Esophagus muscularis mucosa (tissue), 4 donors: ENCODE measurements at places on chromosomes 12 and 14. TPM values are rescaled to one million over a fixed set of nuclear protein-coding genes. Genes with fewer than 3 reads are reported as not detected.

GRCh38 chr12:542395-543113 is 82.8 kb downstream of the B4GALNT3 start:
- H3K27ac ChIP-seq: no peak overlapping the region
- H3K27me3 ChIP-seq: no peaks in the 10 kb centered on the region
- H3K4me3 ChIP-seq: no peak overlapping the region
- peaks cover 15% of the 10 kb centered on the region for H3K4me1 ChIP-seq
- H3K36me3 ChIP-seq: no peaks in the 10 kb centered on the region

The WASHC4 gene
- total RNA-seq: 37.1 TPM

DNA sequence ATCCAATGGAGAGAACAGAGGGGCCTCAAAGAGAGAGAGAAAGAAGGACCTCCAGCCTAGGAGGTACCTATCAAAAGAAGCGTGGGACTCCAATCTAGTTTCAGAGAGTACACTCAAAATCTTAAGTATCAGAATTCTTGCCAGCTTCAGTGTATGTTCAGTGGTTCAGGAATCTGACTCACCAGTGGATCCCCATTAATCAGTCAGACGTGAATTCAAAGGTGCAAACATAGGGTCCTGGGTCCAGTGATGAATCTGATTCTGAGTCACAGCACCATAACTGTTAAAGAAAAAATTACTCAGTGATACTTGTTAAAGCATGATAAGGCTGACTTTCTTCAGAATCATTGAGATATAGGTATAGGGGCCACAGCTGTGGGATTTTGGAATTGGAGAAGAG is 33.2 kb downstream of the ETNK1 start:
- no peak overlapping the region for H3K27ac ChIP-seq
- H3K4me1 ChIP-seq: peaks cover 4% of the 10 kb centered on the region
- DNase-seq: no peak
- H3K27me3 ChIP-seq: no peaks in the 10 kb centered on the region

DNA sequence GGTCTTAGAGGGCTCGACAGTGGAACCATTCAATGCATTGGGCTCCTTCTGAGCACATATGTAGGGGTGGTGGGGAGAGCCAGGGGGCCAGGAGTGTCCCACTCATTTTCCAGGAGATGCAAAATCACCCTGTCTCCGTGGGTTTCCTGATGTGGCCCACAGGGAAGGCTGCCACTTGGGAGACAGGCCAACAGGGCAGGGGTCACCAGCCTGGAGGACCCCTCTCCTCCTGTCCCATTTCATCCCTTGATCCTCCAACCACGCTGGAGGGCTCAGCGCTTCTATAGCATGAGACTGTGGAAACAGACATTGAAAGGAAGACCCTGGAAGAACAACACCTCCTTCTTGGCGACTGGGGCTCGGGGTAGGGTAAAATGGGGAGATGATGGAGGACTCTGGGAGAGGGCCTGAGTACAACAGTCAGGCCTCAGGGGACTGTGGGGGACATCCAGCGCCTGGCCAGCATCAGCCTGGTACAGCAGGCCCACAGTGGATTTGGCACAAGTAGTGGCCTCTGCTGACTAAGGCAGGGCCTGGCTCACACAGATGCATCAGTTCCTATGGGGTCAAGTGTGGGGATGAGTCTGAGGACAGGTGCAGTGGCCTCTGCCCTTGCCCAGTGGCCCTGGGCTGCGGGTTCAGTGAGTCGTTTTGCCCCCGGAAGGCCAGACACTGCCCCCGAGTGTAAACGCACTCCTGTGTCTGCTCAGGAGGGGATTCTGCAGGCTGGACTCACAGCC is 68.0 kb downstream of the PRIMA1 start:
- H3K36me3 ChIP-seq: peaks cover 33% of the 10 kb centered on the region
- H3K4me3 ChIP-seq: no peak overlapping the region
- H3K27me3 ChIP-seq: no peaks in the 10 kb centered on the region
- DNase-seq: no peak

DNA sequence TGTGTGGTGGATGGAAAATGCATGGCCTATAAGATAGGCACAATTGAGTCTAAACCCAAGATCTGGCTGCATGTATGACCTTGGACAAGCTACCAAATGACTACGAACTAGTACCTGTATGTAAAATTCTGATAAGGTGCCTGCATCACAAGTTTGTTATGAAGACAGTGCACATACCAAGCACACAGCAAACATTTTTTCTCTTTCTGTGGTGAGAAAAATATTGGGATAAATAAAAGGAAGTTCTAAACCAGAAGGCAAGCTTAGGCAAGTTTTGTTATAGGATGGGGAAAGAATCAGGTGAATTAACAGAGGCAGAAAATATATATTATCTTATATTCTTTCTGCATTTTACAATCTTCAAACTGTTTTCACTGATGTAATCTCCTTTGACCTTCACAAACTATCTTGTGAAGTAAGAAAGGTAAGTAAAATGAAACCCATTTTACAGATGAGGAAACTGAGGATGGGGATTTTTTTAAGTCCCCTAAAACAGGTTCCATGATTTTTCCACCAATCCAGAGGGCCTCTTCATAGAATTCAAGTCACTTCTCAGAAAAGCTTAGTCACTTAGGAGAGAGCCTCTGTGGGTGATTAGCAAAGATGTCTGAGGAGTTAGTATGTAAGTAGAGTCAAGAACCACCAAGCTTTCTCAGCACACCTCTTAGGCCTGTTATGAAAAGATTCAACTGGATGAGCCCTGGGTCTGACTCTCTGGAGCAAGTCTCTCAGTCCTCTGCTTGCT is 132.0 kb upstream of the RAP1B start:
- H3K27ac ChIP-seq: peak overlapping the region; percentile 76
- no peaks in the 10 kb centered on the region for H3K27me3 ChIP-seq
- peaks cover 22% of the 10 kb centered on the region for H3K4me1 ChIP-seq
- DNase-seq: no peak

GRCh38 chr12:110862329-110862728 is 15.5 kb downstream of the CCDC63 start:
- no peak for DNase-seq
- no peaks in the 10 kb centered on the region for H3K36me3 ChIP-seq
- no peaks in the 10 kb centered on the region for H3K27me3 ChIP-seq
- H3K4me3 ChIP-seq: no peak overlapping the region
- H3K27ac ChIP-seq: no peak overlapping the region

DNA sequence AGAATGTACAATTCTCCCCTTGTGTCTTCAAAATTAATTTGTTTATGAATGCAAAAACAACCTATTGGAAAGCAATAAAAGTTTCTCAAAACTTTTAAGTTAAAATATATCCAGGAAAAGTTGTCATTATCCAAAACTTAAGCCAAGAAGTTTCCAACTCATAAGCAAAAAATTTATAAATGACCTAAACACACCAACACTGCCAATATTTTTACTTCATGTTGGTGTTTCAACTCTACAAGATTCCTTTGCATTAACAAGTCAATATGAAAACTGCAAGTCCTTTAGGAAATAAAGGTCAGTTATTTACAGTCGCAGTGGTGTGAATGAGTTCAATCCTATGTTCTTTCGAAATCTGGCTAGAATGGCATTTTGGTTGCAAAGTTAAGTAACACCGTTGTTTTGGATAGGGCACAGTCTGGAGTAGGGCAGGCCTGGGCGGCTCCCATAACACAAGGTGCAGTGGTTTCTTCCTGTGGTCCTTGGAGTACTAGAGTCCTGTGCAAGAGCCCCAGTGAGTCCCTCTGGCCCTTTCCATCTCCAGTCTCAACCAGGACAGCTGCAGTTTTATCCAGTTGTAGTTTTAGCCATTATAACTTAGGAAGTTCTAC is 151.4 kb downstream of the MED13L start:
- peak overlapping the region; percentile 40 for H3K27ac ChIP-seq
- no peak for DNase-seq
- H3K27me3 ChIP-seq: no peaks in the 10 kb centered on the region
- peaks cover 99% of the 10 kb centered on the region for H3K4me1 ChIP-seq
- no peak overlapping the region for H3K4me3 ChIP-seq

GRCh38 chr12:110047297-110047940 is 903 bp downstream of the C12orf76 start:
- H3K27me3 ChIP-seq: no peaks in the 10 kb centered on the region
- H3K36me3 ChIP-seq: no peaks in the 10 kb centered on the region
- H3K4me3 ChIP-seq: peak overlapping the region; percentile 97
- peak overlapping the region; percentile 74 for H3K27ac ChIP-seq
- no peak for DNase-seq
- H3K4me1 ChIP-seq: peaks cover 29% of the 10 kb centered on the region

DNA sequence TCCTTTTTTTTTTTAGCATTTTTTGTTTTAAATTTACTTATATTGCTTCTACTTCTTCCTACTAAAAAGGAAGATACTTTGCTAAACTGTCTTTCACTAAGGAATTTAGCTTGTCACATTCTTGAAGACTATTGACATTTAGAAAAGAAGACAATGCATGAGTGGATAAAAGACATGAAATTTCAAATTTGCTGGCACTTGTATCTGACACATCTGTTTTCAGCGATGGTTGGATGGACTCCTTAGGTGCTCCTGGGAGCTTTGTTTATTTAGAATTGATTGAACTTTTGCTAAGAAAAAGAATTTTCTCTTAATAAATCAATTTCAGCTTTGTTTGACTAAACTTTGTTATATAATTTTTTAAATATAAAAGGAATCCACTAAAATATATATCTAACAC is 3.3 kb upstream of the KERA start:
- H3K4me3 ChIP-seq: no peak overlapping the region
- no peak for DNase-seq
- H3K36me3 ChIP-seq: no peaks in the 10 kb centered on the region
- no peak overlapping the region for H3K27ac ChIP-seq
- no peaks in the 10 kb centered on the region for H3K4me1 ChIP-seq
- no peaks in the 10 kb centered on the region for H3K27me3 ChIP-seq

- DNase-seq: no peak
- H3K27me3 ChIP-seq: no peaks in the 10 kb centered on the region
- H3K4me3 ChIP-seq: no peak overlapping the region
- H3K4me1 ChIP-seq: no peaks in the 10 kb centered on the region
Measured at GRCh38 chr14:82537831-82538230, 1004.2 kb upstream of the SEL1L start.

GRCh38 chr14:94542811-94543440 is 18.3 kb upstream of the SERPINA4 start:
- H3K27ac ChIP-seq: no peak overlapping the region
- no peaks in the 10 kb centered on the region for H3K36me3 ChIP-seq
- H3K27me3 ChIP-seq: peaks cover 3% of the 10 kb centered on the region
- no peak for DNase-seq
- no peak overlapping the region for H3K4me3 ChIP-seq
- no peaks in the 10 kb centered on the region for H3K4me1 ChIP-seq

The COQ6 gene
- total RNA-seq: 21.5 TPM

DNA sequence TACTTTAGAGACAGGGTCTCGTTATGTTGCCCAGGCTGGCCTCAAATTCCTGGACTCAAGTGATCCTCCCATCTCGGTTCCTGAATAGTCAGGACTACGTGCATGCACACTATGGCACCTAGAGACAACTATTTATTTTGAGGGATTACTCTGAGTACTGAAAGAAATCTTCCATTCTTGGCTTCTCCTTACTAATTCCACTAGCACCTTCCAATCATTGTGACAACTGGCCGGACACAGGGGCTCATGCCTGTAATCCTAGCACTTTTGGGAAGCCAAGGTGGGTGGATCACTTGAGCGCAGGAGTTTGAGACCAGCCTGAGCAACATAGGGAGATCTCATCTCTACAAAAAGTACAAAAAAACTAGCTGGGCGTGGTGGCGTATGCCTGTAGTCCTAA is 42.1 kb upstream of the MTERF2 start:
- no peaks in the 10 kb centered on the region for H3K36me3 ChIP-seq
- no peak overlapping the region for H3K4me3 ChIP-seq
- peak overlapping the region; percentile 88 for H3K27ac ChIP-seq
- H3K4me1 ChIP-seq: peaks cover 50% of the 10 kb centered on the region

DNA sequence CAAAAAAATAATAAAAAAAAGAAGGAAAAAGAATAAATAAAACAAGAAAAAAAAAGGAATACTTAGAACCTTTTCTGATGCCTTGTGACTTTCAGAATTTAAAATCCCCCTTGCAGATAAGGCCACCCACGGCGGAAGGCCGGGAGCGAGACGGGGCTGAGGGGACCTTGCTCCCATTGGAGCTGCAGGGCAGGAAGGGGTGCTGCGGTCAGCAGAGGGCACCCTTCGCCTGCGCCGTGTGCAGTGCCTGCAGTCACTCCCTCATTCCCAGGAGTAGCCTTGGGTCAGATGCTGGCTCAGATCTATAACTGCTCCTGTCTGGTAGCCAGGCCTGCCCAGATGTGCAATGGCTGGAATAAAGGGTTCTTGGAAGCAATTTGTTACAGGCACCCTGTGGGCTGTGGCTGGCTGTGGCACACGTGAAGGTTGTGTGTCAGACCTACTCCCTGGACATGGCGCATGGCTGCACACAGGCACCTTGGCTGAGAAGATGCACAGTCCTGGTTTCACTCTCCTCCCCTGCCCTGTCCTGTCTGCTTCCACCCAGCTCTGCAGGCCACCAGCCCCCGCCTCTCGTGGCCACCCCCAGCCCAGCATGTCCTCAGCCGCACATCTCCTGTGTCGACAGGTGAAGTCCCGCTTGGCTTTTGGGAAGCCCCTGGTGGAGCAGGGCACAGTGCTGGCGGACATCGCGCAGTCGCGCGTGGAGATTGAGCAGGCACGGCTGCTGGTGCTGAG is 13.4 kb upstream of the ALDH2 start:
- DNase-seq: no peak
- no peak overlapping the region for H3K4me3 ChIP-seq
- peaks cover 36% of the 10 kb centered on the region for H3K4me1 ChIP-seq
- H3K36me3 ChIP-seq: peaks cover 70% of the 10 kb centered on the region
- H3K27me3 ChIP-seq: no peaks in the 10 kb centered on the region

The SLC24A4 gene
- total RNA-seq: 2.3 TPM
